ENCODE measurements at places on chromosomes 3 and 15.

- no peak for DNase-seq
Measured at GRCh38 chr15:68592054-68592453, 13.3 kb downstream of the CORO2B start.

DNA sequence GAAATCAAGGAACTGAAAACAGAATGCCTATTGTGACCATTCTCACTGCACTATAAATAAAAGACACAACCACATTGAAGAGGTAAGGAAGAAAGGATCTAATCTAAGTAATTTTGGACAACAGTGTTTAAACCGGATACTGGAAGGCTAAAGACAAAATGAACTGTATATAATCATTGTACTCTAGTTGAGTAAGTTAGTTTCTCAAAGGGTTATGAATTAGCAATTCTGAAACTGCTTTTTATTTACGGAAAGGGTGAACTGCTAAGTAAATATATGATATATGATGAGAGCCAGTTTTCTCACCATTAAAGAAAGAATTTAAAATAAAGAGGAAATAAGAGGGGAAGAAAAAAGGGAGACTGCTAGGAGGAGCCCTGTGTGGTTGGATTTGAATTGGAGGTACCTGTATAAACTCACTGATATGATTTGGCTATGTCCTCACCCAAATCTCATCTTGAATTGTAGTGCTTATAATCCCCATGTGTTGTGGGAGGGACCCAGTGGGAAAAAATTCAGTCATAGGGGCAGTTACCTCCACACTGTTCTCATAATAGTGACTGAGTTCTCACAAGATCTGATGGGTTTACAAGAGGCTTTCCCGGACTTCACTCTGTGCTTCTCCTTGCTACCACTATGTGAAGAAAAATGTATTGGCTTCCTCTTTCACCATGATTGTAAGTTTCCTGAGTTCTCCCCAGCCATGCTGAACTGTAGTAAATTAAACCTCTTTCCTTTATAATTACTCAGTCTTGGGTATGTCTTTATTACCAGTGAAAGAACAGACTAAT, 607.7 kb downstream of the PYDC2 start:
- DNase-seq = no peak

DNA sequence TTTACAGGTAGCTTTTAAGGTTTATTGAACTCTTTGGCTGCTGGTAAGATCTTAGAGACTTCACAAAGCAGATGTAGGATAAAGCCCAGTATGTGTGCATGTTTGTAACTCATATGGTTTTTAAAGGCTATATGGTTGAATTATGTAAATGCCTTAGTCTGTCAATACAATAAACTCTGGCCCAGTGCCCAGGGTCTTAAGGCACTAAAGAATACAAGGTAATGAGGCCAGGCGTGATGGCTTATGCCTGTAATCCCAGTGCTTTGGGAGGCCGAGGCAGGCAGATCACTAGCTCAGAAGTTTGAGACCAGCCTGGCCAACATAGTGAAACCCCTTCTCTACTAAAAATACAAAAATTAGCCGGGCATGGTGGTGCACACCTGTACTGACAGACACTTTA, 170.3 kb upstream of the CGNL1 start:
- no peak for DNase-seq

GRCh38 chr15:27623560-27624305, 475.4 kb downstream of the OCA2 start:
- no peak for DNase-seq

GRCh38 chr3:183392186-183393034, 36.0 kb downstream of the MCF2L2 start:
- DNase-seq = no peak

DNA sequence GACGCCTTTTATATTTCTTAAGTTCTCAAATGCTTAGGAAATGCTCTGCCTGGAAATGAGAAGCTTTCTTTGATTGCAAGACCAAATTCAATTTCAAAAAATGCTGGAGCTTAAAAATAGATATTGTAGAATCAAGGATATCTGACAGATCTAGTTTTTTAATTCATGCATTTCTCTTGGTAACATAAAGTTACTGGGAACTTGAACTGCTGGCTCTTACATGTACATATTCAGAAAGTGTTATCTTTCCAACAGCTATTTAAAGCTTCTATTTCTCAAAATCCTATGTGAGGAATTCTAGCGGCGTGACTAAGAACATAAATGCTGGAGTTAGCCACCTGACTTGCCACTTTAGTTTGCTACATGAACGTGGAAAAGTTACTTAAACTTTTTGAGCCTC, 109.3 kb downstream of the C3orf38 start:
- no peak for DNase-seq

DNA sequence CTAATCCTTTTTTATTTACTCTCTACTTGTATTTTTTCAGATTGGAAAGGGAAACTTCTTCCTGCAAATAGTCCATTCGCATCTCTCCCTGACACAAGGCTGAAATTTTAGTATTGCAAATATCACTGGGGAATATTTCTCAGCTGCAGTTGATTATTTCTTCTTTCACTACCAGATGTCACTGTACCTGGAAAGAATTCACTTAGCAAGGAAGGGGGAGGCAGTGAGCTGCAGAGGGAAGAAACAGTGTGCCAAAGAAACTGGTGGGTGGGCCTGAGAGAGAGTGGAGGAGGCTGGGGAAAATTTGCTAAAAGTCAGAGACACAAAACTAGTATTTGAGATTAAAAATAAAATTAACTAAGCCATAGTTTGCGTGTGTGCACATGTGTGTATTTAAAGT, 142.3 kb upstream of the STT3B start:
- DNase-seq = no peak

GRCh38 chr15:68249058-68249713, 19.7 kb upstream of the CLN6 start:
- DNase-seq = no peak

GRCh38 chr3:170270282-170270881, 48.2 kb downstream of the PRKCI start:
- no peak for DNase-seq
